ENCODE measurements at places on chromosomes 2 and 18. TPM values are rescaled to one million over a fixed set of nuclear protein-coding genes. Genes with fewer than 3 reads are reported as not detected.

The ACTG2 gene
- not detected for total RNA-seq

The SALL3 gene
- total RNA-seq: 0.03 TPM

- no peak overlapping the region for H3K4me3 ChIP-seq
- peaks cover 40% of the 10 kb centered on the region for H3K4me1 ChIP-seq
- H3K27ac ChIP-seq: no peak overlapping the region
- peaks cover 49% of the 10 kb centered on the region for H3K36me3 ChIP-seq
Measured at GRCh38 chr2:97660044-97660774, 3.6 kb downstream of the ACTR1B start.

The MARCHF4 gene
- not detected for total RNA-seq

DNA sequence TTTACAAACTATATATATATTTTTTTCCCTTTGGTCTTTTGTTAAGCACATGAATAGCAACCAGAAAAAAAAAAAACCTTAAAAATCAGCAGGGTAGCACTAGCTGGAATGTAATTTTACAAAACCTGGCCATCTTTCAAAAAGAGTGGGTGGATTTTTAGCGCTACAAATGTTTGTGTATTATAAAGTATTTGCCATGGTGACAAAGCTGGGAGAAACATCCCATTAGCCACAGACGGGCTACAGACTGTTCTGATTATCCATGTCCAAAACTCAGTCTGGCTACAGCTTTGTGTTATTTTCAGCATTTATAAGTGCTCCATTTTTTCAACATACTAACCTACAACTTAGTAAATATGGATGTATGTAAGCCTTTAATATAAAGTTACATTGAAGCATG, 249.5 kb upstream of the TANK start:
- H3K27ac ChIP-seq: no peak overlapping the region
- H3K4me1 ChIP-seq: no peaks in the 10 kb centered on the region
- DNase-seq: no peak
- peaks cover 3% of the 10 kb centered on the region for H3K27me3 ChIP-seq
- no peak overlapping the region for H3K4me3 ChIP-seq
- no peaks in the 10 kb centered on the region for H3K36me3 ChIP-seq

The SFXN5 gene
- total RNA-seq: 6.4 TPM

The RALBP1 gene
- 41.5 TPM for total RNA-seq

The NEU2 gene
- total RNA-seq: not detected

DNA sequence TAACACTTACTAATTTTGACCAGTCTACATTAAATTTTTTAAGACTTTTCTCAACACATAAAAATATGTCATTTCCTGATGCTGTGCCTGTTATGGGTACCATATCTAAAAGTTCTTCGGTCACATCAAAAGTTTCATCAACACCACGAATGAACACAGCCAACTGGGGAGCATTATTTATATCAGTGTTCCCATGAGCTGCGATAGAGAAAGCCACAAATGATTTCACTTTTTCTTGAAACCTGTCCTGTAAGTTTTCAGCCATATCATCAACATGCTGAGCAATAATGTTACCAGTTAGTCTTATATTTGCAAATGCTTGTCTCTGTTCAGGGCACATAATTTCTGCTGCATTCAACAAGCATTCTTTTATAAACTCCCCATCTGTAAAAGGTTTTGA, 30.4 kb upstream of the NCL start:
- no peak for DNase-seq
- H3K27ac ChIP-seq: no peak overlapping the region

The KCNIP3 gene
- total RNA-seq: not detected

All from T-cell (primary cell).